ENCODE measurements at places on chromosomes 7 and 10.

DNA sequence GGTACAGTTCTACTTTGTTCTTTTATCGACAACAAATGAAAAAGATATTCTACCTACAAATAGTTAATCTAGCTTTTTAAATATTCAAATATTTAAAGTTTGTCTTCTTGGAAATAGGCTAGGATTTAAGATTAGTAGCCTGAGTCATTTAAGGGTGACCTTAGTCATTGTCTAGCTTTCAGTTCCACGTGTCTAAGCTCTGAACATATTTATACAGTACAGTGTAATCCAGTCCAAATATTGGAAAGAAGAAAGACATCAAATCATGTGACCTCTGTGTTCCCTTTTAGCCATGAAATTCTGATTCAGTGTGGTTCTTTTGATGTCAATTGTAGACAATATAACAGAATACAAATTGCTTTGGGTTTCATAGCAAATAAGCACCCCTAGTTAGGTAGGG, 121.1 kb downstream of the MALRD1 start:
- no peak for DNase-seq

DNA sequence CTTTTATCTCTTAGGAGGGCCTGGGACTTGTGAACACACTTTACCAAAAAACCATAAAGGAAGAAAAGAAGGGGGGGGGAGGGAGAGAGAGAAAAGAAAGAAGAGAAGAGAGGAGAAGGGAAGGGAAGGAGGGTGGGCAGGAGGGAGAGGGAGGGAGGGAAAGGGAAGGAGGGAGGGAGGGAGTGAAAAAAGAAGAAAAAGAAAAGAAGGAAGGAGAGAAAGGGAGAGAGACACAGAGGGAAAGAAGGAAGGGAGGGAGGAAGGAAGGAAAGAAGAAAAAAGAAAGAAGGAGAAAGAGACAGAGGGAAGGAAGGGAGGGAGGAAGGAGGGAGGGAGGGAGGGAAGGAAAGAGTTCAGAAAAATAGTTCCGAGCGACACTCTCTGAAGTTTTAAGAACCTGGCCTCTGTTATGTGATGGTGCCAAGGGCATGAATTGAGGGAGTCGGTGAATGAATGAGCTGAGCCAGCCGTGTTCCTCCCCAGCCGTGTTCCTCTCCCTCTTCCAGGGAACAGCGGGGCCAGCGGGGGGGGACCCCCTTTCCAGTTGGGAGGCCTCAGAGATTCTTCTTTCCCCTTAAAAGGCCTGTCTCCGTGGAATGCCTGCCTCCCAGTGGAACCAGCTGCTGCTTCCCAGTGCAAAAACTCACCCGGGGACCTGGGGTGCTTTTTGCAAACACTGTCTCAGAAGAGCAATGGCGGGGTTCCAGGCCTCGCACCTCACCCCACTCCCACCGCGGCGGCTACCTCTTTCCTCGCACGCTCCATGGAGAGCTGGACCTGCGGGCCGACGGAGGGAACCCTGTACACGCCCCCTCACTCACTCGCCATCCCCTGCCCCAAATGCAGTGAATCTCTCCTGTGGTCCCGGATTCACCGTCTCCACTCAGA, 84.1 kb downstream of the FOXL3 start:
- DNase-seq = no peak

- no peak for DNase-seq
Measured at GRCh38 chr7:22572937-22573336, 72.9 kb upstream of the STEAP1B start.

GRCh38 chr7:1140476-1141104, 19.4 kb downstream of the ZFAND2A start:
- no peak for DNase-seq

GRCh38 chr10:14371581-14371980, 40.9 kb upstream of the FRMD4A start:
- no peak for DNase-seq

- no peak for DNase-seq
Measured at GRCh38 chr7:34277016-34277802, 371.9 kb downstream of the BMPER start.

GRCh38 chr7:4406288-4407058, 275.6 kb upstream of the FOXK1 start:
- no peak for DNase-seq

- DNase-seq = no peak
Measured at GRCh38 chr10:129462257-129462795, 4.7 kb upstream of the MGMT start.

DNA sequence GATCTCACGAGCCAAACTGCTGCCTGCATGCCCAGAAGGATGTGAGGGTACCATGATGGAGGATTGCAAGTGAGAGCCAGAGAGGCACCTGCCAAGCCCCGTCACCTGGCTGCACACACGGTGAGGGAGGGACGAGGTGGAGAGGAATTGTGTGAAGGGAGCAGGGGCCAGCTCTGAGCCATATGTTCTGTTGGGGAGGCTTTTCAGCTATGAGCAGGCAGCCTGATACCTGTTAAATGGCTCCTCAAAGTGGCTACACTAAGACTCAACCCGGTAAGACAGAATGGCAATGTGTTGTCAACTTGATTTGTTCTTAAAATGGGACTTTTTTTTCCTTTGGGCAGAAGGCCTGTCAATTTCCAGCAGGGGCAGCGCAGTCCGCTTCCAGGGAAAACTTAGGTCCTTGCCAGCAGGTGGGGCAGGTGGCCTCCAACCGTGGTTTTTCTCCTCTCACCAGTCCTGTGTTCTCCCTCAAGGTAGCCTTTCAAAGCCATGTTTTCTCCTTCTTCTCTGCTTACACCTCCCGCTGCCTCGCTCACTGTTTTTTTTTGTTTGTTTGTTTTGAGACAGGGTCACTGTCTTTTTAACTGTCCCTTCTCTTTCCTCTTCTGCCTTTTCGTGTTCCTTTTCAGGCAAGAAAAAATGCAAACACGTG, 57.7 kb upstream of the ZNRF2 start:
- no peak for DNase-seq

DNA sequence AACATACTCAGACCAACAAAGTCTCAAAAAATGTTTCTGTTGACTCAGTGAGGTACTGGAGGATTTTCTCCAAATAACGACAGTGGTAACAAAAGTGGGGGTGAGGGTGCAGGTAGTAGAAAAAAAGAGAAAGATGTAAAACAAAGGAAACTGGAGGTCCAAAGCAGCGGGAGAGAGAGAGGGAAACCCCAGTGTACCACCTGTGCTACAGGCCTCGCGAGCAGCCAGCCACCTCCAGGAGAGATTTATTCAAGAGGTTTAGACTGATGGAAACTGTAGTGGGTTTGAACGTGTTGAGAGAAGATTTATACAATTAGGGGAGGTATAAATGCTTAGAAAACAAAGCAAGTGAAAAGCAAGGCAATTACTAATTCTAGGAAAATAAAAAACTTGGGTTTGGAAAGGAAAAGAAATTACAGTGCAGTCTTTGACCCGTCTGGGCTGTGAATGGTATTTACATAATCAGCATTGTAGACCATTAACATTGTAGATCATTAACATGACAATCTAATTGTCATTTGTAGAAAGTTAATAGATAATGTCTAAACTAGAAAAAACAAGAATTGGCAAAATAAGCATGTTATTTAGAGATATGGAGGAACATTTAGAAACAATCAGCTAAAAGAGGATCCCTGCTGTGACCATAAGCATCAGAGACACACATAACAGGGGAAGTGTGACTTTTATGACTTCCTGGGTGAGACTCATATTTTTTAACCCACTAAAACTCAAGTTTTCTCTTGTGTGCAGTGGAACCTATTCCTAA, 180.0 kb downstream of the RELN start:
- no peak for DNase-seq

DNA sequence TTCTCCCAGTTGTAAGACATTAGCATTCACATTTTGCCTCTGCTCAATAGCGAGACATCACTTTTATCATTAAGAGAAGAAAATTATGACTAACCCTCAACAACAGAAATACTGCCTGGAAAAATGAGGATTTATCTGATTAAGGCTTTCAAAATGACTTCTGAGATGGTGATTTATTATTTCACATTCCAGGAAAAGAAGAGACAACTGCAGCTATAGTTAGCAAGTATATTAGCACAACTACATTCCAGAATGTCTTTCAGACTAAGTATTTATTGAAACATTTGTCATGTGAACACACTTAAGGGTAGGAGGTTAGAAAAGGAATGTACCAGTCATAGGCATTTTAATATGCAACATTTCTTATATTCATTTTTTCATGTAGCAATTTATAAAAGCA, 162.0 kb downstream of the IQUB start:
- no peak for DNase-seq

GRCh38 chr7:129146237-129146979, 1.9 kb downstream of the TSPAN33 start:
- no peak for DNase-seq

DNA sequence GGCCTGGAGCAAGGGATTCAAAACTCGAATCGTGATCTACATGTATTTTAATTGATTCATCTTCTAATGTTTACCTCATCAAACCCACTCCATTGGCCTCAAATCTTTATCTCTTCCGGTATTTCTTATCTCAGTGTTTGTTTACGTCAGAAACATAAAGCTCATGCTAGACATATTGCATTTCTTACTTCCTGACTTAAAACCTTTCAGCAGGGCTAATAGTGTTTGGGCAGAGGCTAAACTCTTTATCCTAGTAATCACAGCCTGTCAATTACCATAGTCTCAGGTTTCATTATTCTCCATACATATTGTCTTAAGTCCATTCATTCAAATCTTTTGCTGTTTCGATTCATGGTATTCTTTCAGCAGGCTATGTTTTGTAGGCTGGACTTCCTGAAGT, 81.3 kb upstream of the AGR3 start:
- DNase-seq = no peak

DNA sequence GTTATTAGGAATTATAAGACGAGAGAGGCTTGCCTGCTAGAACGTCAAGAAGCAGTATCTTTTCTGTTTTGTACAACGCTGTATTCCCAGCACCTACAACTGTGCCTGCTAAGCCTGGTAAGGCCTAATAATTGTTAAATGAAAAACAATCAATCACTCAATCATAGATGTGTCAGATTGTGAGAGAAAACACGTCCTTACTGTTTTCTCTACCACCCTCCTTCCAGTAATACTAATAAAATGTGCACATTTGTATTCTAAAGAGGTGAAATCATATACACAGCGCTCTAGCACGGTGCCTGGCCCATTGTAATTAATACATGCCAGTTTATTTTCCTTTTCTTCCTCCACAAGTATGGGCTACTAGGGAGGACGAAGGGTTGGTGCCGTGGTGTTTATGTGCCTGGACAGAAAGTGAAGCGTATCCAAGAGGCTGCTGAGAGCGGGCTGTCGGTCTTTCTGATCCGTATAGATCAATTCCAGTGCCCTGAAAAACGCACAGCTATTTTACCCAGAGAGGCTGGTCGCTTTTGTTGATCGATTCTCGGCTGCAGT, 1.5 kb upstream of the AUTS2 start:
- no peak for DNase-seq

DNA sequence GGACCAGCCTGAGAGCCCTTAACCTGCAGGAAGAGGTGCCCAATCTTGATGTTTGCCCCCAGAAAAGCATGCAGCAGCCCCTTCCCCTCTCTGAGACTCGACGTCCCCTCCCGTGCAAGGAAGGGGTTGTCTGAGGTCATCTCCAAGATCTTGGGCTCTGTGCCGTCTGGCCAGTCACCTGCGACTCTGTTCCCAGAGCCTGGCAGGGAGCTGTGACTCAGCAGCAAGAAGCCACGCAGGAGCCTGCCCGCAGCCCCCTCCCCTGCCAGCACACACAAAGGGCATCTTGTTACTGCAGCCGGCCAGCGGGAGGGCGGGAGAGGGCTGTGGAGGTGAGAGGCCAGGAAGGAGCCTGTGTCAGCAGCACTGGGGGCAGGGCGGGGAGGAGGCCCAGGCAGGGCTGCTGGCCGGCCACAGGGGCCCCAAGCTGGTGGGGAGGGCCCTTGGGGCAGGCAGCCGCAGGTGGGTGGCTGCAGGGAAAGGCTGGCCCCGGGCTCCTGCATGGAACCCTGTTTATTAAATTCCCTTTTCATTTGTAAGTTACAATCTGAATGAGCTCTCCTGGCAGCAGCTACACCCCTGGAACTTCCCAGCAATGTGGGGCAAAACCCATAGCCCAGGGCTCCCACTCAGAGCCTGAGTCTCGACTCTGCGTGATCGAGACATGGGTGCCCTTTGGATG, 103.7 kb upstream of the ZMIZ1 start:
- DNase-seq = peak; percentile 59

GRCh38 chr10:110648692-110649346, 4.7 kb downstream of the RBM20 start:
- no peak for DNase-seq

DNA sequence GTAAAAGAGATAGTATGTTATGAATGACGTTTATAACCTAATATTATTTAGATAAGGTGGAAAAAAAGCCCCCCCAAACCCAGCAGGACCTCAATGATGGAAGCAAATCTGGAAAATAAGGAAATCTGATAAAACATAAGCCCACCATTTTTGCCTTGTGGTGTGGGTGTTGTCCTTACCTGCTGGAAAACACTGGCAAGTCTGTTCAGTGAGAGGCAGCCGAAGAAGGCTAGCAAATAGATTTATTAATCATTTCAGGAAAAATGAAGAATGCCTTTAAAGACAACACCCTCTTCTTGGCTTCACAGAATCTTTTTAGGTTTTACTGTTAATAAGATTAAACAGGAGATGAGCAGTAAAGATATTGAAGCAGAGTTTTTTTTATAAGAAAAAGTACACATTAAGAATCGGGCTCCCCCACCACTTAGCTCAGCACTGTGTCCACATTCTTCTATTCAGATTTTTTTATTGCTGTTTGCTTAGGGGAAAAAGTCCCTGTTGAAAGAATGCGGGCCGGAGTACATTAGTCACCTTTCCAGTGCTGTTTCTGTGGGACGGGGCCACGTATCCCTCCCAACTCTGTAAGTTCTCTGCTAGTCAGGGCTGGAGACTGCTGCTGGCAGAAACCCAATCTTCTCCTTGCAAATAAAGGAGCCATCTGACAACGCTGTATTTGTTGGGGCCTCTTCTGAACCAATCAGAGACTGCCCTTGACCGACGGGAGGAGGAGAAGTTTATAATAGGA, 104.1 kb downstream of the EVX1 start:
- DNase-seq = peak; percentile 25

DNA sequence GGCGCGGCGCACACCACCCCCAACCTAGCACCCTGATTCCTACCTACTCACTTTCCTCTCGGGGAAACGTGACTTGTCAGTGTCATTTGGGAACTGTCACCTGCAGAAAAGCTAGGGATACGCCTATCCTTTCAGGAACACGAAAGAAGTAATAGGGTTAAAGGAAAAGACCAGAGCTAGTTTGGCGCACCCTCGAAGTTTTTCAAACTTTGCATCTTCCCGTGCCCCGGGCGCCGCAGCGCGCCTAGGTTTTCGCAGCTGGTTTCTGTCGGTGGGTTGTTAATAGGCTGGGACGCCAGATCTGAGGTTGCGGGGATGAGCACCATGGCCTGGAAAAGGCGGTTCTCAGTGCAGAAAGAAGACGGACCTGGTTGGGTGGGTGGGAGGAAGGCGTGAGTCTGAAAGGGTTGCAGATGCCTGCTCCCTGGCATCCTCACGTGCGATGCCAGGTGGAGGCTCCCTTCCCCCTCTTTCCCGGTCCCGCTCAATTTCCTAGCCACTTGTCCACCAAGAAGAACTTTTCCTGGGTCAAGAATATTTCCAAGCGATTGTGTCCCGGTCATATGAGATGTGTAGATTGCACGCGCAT, 568 bp upstream of the MEOX2 start:
- DNase-seq = no peak

- no peak for DNase-seq
Measured at GRCh38 chr10:3681642-3682554, 103.1 kb downstream of the KLF6 start.

- DNase-seq = no peak
Measured at GRCh38 chr7:92732316-92733036, 103.9 kb downstream of the CDK6 start.
